ENCODE measurements at places on chromosomes 1 and 21. TPM values are rescaled to one million over a fixed set of nuclear protein-coding genes. Genes with fewer than 3 reads are reported as not detected.

Gene OR2T33
- polyA plus RNA-seq: not detected

Gene OR2AJ1
- not detected for polyA plus RNA-seq

GRCh38 chr1:15098176-15099125 lies 55.1 kb upstream of the TMEM51 start:
- DNase-seq: no peak

GRCh38 chr21:33892853-33893252 lies 22.8 kb downstream of the ATP5PO start:
- no peak for DNase-seq

- DNase-seq: no peak
Measured at GRCh38 chr1:77370583-77371306, 88.9 kb downstream of the AK5 start.

GRCh38 chr1:219988387-219988786 lies 57.9 kb downstream of the EPRS1 start:
- no peak for DNase-seq

GRCh38 chr21:45522986-45523385 lies 19.3 kb downstream of the SLC19A1 start:
- no peak for DNase-seq

DNA sequence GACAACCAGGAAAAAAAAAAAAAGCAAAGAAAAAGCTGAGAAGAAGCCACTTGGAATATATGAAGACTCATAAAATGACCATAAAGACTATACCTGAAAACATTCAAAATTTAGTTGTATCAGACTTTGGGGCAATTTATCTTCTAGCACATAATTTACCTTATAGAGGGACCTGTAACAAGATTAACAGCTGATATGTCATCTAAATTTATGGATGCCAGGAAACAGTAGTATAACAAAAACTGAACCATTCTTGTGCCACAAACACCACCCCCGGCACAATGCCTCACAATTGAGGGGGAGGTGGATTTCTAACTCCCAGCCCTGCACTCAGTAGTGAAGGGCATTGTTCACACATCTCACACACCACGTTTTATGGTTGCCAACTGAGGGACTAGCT lies 1352.0 kb downstream of the BRINP3 start:
- DNase-seq: no peak

DNA sequence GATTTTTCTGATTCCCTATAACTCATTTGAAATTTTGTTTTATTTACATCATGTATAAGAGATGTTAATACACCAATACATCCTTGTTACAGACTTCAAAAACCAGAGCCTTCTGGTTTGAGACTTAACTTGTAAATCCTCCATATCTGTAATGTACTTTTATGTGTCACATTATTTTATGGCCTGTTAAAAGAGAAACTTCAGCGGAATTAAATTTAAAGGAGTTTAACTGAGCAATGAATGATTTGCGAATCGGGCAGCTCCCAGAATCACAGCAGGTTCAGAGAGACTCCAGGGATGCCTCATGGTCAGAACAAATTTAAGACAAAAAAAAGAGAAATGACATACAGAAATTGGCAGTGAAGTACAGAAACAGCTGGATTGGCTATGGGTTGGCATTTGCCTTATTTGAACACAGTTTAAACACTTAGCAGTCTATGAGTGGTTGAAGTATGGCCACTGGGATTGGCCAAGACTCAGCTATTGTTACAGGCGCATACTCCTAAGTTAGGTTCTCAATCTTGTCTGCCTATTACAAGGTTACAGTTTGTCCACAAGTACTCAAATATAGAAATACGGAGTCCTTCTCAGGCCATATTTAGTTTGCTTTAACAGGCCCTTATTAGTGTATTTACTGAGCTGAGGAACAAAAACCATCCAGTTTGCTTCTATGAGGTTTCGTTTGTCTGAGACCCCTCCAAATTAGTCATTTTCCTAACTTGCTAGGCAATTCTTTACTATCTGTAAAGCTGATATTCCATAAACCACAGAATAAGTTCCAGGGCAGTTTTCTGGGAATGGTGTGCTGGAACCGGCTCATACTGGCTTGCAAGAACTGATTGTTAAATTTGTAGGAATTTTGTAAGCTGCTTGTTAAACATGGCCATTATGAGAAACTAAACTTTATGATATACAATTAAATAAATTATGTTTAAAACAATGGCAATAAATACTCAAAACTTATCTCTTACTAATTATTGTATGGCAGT lies 56.2 kb upstream of the WDR26 start:
- no peak for DNase-seq

GRCh38 chr1:61523893-61524605 lies 200.9 kb downstream of the TM2D1 start:
- peak; percentile 1 for DNase-seq
